ENCODE measurements at places on chromosomes 7 and 10.

GRCh38 chr10:111103196-111103840 is 26.5 kb downstream of the ADRA2A start:
- DNase-seq, result no peak

GRCh38 chr10:219731-220472 is 84.6 kb downstream of the ZMYND11 start:
- DNase-seq, result no peak

GRCh38 chr10:29105516-29106215 is 183.2 kb upstream of the LYZL1 start:
- no peak for DNase-seq

DNA sequence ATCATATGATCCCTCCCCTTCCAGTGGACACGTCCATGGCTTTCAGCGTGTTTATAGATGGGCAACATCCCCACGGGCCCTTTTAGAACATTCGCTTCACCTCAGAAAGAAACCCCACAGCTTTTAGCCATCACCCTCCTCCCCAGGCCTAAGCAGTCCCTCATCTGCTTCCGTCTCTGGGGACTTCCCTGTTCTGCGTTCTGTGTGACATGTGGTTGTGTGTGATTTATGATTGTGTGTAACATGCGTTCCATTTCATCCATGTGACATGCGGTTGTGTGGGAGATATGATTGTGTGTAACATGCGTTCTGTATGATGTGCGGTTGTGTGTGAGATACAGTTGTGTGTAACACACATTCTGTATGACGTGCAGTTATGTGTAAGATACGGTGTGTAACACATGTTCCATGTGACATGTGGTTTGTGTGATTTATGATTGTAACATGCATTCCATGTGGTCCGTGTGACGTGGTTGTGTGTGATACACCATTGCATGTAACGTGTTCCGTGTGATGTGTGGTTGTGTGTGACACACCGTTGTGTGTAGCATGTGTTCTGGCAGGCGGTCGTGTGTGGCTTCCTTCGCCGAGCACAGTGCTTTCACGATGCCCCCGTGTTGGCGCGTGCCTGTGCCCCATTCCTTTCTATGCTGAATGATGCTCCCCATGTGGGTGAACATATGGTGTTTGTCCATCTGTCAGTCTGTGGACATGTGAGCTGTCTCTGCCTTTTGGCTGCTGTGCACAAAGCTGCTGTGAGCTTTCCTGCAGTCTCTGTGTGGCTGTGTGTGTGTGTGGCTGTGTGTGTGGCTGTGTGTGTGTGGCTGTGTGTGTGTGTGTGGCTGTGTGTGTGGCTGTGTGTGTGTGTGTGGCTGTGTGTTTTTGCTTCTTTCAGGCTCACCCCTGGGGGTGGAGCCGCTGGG is 26.2 kb downstream of the PWWP2B start:
- no peak for DNase-seq

- DNase-seq, result no peak
These were observed 493.0 kb downstream of the LRMDA start for GRCh38 chr10:75924309-75924902.

DNA sequence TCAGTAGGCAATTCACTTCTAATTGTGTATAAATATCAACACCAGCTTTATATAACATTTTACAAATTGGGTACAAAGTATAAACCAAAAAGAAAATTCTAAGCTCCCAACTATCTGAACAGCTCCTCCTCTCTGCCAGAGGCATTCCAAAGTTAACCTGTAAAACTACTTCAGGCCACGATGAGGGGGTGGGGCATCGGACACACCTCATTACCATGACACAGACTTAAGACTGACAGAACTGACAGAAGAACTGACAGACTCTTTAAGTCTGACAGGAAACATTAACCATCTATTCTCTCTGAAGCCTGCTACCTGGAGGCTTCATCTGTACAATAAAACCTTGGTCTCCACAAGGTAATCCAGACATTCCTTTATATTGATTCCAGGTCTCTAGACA is 12.3 kb downstream of the ESYT2 start:
- no peak for DNase-seq

DNA sequence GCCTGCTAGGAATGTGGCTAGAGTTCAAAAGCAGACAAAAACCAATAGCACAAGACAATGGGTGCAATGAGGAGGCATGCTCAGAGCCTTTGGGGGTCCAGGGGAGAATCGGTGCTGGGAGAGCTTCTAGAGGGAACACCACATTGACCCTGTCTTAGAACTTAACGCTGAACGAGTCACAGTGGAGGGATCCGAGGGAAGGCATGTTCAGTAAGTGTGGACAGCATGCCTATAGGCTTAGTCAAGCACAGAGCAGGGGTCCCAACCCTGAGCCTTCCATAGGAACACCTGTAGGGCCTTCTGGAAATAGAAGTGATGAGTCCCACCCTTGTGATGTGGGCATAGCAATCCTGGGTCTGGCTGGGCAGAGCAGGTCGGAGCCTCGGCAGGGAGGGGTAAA is 148.7 kb downstream of the PKD1L1 start:
- no peak for DNase-seq

DNA sequence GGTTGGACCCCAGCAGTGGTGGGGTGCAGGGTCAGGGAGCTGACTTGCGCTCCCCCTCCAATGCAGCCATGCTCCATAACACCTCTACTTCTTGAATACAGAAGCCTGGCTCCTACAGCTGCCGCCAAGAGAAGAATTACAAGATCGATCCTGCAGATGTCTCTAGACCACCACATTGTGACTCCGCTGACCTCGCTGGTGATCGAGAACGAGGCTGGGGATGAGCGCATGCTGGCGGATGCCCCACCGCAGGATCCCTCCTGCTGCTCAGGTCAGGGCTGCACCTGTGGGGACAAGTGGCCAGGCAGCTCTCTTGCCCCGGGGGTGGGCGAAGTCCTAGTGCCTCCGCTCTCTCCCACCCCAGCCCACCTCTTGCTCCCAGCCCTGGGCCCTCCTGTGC is 31.7 kb downstream of the ITIH2 start:
- DNase-seq, result no peak

DNA sequence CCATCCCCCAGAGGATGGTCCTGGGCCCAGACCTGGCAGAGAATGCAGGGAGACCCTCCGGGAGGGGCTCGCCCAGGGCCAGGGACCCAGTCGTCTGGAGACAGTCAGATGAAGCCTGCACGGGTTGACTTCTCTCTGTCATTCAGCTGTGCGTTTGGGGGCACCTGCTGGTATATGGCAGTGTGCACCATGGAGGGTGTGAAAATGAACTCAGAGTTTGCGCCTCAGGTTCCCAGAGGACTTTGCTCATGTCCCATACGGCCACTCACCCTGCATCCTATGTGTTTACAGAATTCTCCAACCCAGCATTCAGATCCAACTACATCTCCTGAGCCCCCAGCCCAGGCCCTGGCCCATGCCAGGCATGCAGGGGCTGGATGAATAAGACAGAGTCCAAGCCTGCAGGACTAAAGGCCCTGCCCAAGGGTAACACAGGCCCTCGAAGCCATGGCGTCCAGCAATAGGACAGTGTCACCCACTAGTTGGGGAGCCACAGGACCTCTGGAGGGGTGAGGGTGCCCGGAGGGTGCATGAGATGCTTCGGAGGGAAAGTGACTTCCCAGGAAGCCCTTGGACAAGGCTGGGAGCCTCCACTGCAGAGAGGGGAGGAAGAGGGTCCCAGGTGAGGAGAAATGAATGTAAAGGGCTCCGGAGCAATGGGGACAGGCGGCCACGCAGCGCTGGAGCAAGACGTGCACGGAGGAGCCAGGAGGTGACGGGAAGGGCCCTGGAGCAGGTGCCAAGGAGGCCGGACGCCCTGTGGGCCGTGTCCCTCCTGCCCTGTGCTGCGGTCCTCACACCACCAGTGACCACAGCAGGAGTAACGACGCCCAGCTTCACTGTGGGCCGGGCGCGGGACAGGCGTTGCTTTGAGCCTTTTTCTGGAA is 36.3 kb downstream of the CALML3 start:
- peak; percentile 34 for DNase-seq

- DNase-seq, result no peak
These were observed 54.2 kb upstream of the FHIP2A start for GRCh38 chr10:114767101-114767985.

DNA sequence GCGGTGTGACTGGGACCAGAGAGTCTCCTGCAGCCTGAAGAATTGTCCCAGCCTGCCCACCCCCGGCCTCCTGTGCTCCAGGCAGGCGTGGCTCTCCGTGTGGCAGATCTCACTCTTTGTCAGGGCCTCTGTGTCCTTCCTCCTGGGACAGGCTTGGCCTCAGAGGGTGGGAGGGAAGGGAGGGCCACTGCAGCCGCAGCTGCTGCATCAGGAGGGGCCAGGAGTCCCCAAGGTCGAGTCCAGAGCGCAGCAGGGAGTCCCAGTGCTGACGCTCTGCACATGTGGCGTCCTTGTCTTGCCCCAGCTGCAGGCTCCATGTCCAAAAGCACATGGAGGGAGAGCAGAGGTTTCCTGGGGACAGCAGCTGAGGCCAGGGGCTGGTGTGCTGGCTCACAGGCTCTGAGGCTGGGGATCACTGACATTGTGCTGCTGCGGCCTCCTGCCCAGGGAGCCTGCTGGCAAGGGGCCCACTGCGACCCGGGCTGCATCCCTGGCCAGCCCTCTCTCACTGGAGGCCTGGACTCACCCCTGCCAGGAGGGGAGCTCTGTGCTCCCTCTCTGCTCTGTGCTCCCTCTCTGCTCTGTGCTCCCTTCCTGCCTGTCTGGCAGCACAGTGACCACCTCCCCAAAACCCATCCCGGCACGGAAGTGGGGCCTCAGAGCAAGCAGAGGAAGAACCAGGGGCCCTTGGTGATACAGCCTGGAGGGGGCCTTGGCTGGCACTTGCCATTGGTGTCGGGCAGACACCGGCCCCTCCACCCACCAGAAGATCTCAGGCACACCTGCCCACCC is 114.6 kb upstream of the RET start:
- DNase-seq, result peak; percentile 52

DNA sequence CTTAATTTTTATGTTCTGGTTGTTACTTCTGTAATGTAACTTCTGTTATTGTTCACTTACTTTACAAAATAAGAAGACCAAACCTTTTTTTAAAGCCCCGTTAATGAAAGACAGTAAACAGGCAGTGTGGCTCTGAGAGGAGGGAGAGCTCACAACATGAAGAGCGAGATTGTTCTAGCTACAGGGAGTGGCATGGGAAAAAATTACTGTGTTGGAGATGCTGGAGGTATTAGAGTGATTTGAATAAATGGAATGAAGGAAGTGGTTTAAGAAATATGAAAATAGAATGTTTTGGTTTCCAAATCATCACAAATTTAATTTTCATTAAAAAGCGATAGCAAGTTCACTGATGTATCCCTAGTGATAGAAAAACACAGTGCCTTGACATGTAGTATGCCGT is 31.8 kb downstream of the REEP3 start:
- DNase-seq, result no peak

DNA sequence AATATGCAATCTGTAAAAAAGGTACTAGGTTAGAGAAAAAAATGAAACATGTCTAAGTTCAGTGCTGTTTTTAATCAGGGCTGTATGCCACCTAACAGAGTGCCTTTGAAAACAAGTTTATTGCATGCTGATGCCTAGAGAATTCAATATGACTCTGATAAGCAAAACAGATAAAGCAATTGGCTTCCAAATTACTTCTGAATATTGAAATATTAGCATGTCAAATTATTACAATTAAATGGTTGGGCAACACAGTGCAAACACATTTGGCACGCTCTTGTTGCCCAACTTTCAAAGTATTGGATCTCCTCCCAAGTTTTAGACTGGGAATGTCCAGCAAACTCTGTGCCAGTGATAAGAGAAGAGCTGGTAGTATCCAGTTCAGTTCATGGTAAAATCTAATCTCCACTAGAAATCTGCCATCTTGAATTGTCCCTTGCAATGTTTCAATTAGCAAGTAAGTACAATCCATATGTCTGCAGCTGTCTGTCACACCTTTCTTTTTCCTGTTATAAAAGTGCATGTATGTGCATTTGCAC is 65.2 kb upstream of the FAM133B start:
- DNase-seq, result no peak

All from right forelimb (tissue), 1 donor.